ENCODE measurements at places on chromosomes 12 and 14.

DNA sequence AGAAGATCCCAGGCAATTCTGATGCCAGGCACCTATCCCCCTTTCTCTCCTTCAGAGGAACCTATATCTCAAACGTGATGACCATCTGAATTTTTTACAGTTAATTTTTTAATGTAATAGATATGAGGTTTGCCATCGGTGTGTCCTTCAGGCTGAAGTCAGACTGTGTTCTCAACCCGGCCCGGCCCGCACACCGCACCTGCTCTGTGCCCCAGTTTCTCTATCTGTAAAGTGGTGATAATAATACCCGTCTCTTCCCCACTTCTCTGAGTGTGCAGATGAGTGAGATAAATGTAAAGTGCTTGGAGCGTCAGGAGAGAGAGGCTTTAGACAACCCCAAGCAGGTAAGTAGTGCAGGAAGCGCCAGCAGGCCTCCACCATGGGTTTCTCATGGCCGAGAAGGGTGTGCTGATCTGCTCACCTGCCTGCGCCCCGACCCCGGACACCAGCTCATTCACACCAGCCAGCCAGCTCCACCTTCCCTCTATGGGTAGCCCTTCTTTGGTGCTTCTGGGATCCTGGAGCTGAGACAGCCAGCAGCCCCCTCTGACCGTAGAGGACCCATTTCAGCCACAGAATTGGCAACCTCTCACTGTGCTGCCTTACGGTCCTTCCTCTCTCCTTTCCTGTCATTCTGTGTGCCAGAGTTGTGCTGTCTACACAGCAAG, 80.0 kb downstream of the ZFP36L1 start:
- no peak for DNase-seq

GRCh38 chr12:96247563-96247962, 53.4 kb downstream of the ELK3 start:
- no peak for DNase-seq

GRCh38 chr12:55280991-55281390, 15.4 kb downstream of the OR6C6 start:
- DNase-seq = no peak

DNA sequence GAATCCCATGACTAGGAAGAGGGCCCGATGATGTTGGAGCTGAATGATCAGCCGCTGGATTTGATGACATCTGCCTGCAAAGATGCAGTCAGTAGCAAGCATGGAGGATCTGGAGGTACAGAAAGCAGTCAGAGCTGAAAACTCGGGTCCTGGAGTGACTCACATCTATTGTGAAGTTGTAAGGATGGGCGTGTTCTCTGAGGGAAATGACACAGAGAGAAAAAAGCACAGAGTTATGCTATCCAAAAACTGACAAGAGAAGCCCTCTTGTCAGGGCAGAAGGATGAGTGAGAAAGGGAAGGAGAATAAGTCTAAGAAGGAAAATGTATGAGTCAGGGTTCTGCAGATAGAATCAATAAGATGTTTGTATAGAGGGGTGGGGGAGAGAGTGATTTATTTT, 380.4 kb upstream of the CCDC196 start:
- DNase-seq = no peak

- no peak for DNase-seq
Observed at GRCh38 chr14:58617619-58618018, 20.1 kb upstream of the DACT1 start.

Data from stimulated activated CD4-positive, alpha-beta T cell treated with anti-CD3 and anti-CD28 coated beads, Interleukin-1b, Interleukin-23, amount 100 ng/mL, for 1 hour (primary cell).